Forelimb muscle (tissue), 1 donor: ENCODE measurements at places on chromosomes 7 and 10. TPM values are rescaled to one million over a fixed set of nuclear protein-coding genes. Genes with fewer than 3 reads are reported as not detected.

The SFTPA2 gene
- polyA plus RNA-seq, result 0.15 TPM

DNA sequence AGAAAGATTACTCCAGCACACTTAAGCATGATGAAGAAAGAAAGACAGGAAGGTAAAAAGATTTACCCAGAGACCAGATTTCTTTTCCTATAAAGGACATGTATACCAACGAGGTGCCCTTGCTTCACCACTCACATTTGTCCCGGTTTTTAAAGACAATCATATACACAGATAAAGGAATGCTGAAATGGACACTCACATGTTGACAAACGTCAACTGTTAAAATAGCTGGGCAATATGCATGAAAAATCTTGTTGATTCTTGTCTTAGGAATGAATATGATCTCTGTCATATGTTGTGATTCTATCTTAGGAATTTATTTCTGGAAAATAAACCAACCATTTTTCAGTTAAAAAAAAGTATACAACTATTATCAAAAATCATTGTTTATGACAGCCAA is 158.2 kb downstream of the SRPK2 start:
- no peak for DNase-seq

DNA sequence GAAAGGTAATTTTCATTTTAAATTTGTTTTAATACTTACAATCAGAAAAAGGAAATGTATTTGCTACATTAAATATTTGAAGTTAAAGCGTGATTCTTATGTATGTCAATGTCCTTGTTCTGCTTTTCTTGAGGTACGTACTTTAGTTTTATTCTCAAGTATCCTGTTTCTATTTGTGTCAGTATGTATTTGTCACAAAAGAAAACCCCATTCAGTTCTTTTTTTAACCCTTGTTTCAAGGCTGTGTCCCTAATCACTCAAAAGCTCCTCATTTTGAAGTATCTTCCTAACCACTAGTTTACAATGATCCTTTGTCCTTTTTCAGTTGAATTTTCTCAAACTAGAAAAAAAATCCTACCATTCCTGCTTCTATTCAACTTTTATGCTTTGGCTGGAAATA is 25.2 kb downstream of the NHLRC2 start:
- no peak for DNase-seq

DNA sequence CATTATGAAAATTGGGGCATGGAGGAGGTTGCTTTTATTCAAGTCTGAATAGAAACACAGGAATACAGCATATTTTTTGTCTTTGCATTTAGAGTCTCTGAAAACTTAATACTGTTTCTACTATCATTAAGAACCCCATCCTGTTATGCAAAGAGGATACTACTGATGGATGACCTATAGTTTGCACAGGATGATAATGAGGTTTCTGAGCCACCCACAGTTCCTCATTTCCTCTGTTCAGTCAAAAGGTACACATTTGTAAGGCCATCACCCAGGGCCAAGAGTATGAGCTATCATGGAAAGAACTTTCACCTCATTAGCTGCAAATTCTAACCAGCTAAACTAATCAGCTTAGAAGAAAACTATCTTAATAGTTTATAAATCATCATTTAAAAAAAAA is 213.0 kb upstream of the CHRM2 start:
- DNase-seq, result no peak

DNA sequence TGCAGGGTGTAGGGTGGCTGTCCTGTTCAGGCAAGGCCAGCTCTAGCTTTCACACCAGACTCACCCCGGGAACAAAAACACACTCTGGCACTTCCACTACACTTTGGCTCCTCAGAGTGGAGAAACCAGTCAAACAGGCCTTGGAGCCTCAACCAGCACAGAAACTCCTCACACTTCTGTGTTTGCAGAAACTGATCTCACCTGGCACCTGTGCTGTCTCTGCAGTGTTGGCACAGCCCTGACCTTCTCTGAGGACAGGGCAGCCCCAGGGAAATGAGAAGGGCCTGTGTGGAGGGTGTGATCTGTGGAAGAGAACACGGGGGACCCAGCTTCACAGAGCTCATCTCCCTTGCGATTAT is 4.1 kb upstream of the CALML5 start:
- DNase-seq, result no peak
